H1 (cell line): ENCODE measurements at places on chromosomes 16 and 17.

DNA sequence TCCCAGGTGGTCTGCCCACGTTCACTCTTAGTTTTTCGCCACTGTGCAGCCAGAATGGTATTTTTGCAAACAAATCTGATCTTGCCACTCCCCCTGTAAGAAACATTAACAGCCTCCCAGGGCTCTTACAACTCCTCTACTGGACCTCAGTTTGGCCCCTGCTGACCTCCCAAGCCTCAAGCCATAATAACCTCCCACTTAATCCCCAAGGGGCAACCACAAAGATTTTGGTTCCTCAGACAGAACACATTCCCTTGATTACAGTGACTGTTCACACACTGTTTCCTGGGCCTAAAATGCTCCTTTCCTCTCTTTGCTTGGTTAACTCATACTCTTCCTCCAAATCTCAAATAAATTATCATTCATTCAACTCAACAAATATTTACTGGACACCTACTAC, 21.5 kb upstream of the CD300E start:
- no peak for DNase-seq

DNA sequence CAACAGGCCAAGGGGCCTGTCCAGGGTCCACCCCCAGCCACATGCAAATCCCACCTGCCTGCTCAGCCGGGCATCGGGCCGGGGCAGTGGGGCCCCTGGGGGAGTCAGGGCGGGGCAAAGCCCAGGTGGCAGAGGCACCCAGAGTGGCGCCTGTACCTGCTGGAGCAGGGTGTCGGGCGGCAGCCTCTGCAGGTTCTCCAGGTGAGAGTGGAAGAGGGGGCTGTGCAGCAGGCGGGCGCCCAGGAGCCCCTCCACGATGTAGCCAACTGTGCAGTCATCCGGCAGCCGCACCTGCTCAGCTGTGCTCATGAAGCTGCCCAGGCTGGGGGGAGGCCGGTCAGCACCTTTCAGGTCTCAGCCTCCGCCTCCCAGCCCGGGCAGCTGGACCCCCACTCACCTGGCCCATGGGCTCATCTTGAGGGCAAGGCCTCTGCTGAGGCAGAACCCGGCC, 2.1 kb downstream of the RFNG start:
- DNase-seq: no peak

DNA sequence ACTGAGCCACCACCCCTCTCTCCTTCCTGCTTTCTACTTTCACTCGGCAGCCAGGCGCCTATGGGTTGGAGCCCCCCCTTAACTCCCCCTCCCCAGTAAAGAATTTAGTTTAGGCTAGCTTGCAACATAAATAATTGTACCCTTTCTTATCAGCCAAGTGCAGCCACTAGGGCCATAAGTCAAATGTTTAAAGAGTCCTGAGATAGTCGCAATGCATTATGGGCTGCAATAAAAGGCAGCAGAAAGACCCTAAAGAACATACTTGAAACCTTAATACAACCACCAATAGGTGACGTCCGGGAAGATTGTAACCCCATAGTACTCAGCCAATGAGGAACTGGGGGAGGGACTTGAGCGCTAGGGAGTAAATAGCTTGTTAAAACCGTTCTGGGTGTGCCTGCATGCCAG, 40.5 kb downstream of the C16orf82 start:
- no peak for DNase-seq

DNA sequence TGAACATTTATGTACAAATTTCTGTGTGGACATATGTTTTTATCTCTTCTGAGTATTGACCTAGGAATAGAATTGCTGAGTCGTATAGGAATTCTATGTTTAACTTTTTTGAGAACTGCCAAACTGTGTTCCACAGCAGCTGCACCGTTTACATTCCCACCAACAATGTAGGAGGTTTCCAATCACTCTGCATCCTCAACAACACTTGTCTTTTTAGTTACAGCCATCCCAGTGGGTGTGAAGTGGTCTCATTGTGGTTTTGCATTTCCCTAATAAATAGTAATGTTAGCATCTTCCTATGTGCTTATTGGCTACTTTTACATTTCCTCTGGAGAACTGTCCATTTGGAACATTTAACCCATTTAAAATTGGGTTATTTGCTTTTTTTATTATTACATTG, 36.6 kb upstream of the NACA2 start:
- no peak for DNase-seq

GRCh38 chr17:40076591-40076990, 13.8 kb downstream of the THRA start:
- no peak for DNase-seq

DNA sequence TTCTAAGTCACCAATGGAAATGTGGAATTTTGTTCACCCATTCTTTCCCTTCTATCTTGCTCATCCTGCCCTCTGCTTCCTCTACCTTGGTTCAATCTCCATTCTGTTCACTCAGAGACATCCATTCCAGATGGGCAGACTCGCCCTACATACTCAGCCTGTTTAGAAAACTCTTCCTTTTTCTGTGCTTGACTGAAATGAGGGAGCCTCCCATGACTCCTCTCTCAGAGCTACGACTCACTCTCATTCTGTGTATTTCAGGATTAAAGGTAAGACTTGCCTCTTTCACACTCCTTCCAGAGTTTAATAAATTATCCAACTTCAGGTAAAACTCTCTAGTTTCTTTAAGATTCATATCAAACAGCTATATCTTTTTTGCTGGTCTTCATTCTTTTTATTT, 182.8 kb downstream of the HS3ST3A1 start:
- no peak for DNase-seq

GRCh38 chr16:19697756-19698318, 20.2 kb downstream of the KNOP1 start:
- DNase-seq: no peak

- no peak for DNase-seq
Measured at GRCh38 chr17:6548578-6549330, 7.6 kb downstream of the PITPNM3 start.

DNA sequence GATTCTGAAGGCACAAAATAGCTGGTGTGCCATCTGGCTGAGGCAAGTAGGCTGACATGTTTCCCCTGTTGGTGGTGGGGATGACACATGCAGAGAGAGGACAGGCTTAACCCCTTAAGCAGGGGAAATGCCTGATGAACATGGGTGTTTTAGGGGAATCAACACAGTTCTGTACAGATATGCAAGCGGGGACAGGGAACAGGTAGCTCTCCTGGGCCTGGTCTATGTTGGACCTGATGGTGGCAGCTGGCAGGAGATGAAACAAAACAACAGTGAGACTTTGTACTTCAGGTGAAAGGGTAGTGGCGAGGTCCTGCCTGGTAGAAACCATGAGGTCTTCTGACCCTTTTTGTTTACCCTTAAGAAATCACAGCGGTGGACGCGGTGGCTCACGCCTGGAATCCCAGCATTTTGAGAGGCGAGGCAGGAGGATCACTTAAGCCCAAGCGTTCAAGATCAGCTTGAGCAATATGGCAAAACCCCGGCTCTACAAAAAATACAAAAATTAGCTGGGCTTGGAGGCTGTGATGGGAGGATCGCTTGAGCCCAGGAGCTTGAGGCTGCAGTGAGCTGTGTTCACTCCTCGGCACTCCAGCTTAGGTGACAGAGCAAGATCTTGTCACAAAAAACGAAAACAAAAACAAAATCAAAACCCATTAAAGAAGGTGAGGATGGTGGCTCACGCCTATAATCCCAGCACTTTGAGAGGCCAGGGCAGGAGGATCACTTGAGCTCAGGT, 10.5 kb downstream of the OR1F1 start:
- no peak for DNase-seq

GRCh38 chr17:18070861-18071340, 16.8 kb upstream of the DRG2 start:
- DNase-seq: no peak

GRCh38 chr17:2909846-2910234, 113.6 kb downstream of the RAP1GAP2 start:
- DNase-seq: no peak

GRCh38 chr16:14505846-14506245, 124.2 kb downstream of the PARN start:
- DNase-seq: no peak

- DNase-seq: no peak
Measured at GRCh38 chr16:56354016-56354415, 71.3 kb downstream of the AMFR start.

- no peak for DNase-seq
Measured at GRCh38 chr17:66344473-66344872, 42.1 kb downstream of the PRKCA start.

GRCh38 chr17:8898126-8898525, 30.7 kb upstream of the PIK3R6 start:
- DNase-seq: no peak

- no peak for DNase-seq
Measured at GRCh38 chr17:73010414-73010813, 82.1 kb downstream of the SLC39A11 start.

DNA sequence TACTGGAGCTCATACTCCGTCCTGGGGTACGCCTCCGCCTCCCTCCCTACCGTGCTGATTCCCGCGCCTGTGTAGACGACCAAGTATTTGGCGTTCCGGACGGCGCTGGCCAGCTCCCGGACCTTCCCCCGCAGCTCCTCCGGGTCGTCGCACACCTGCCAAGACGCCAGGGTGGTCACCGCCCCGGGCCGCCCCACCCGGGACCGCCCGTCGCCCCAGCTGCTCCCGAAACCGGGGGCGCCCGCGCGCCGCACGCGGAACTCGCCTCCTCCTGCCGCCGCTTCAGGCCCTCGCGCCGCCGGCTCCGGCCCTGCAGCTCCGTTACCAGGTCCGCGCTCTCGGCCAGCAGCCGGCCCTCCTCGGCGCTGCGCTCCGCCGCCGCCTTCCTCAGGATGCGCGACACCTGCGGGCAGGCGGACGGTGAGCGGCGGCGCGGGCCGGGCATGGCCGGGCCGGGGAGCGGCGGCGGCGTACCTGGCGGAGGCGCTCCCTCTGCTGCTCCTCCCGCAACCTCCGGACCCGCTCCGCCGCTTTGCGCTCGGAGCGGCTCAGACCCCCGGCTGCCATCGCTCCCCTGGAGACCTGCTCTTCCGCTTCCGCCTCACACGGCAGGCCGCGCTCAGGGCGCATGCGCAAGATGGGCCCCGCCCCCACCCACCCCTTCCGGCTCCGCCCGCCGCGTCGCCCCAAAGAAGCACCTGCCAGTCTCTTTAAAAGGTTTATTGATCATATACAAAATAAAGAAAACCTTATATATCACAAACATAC, at the start of gene SIRT7:
TSS of gene SIRT7 (minus strand) at position 612 of the 768 bp plus-strand sequence. CDS start at position 567, 45 bp downstream.
- DNase-seq: no peak

DNA sequence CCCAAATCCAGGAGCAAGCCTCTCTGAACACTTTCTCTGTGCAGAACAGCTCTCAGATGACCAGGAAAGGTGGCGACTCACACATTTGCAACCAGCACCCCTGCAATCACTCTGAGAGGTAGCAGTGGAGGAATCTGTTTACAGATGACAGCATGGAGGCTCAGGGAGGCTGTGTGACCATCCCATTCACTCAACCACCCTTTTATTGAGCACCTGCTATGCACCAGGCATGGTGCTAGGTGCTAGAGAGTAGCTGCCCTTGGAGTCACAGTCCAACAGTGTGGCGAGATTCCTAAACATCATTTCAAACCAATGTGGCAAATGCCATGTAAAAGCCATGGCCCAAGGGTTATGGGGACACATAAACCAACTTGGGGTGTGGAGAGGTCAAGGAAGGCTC, 1.5 kb upstream of the ITGB4 start:
- DNase-seq: no peak

GRCh38 chr17:2092253-2092652, 37.4 kb downstream of the HIC1 start:
- DNase-seq: no peak

GRCh38 chr17:81080019-81080418, 45.1 kb downstream of the BAIAP2 start:
- no peak for DNase-seq

DNA sequence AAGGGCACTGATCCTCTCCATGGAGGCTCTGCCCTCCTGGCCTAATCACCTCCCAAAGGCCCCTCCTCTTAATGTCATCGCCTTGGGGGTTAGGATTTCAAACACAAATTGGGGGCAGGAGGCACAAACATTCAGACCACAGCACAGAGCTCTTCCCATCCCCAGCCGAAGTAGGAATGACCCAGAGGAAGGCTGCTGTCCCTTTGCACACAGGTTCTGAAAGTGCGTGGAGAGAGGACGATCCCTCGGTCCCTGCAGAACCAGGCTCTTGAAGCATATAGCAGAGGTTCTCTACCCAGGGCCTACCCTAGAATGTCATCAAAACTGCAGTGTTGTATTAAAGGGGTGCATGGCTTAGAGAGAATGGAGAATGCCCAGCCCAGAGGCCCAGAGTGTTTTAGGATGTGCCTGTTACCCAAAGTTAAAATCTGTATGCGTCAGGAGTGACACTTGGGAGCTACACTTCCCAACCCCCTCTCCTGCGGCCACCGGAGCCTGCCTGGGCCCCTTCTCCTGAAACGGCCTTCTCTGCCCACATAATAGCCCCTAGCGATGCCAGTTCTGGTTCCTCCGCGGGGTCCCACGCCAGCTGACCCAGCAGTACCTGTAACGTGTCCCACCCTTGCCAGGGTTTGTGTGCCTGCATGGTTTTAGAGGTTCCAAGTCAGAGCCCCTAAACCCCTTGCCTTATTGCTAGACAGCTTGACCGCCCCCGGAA, 159.5 kb upstream of the CACNG5 start:
- no peak for DNase-seq

DNA sequence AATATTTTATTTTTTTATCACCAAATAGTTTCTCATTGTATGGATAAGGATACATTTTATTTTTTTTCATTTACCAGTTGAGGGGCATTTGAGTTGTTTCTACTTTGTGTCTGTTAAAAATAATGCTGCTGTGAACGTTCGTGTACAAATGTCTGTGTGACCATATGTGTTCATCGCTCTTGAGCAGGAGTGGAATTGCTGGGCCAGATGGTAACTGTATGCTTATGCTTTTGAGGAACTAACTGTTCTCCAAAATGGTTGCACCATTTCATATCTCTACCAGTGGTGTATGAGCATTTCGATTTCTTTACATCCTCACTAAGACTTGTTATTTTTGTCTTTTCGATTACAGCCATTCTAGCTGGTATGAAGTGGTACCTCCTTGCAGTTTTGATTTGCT, 212.5 kb upstream of the N4BP1 start:
- DNase-seq: no peak

DNA sequence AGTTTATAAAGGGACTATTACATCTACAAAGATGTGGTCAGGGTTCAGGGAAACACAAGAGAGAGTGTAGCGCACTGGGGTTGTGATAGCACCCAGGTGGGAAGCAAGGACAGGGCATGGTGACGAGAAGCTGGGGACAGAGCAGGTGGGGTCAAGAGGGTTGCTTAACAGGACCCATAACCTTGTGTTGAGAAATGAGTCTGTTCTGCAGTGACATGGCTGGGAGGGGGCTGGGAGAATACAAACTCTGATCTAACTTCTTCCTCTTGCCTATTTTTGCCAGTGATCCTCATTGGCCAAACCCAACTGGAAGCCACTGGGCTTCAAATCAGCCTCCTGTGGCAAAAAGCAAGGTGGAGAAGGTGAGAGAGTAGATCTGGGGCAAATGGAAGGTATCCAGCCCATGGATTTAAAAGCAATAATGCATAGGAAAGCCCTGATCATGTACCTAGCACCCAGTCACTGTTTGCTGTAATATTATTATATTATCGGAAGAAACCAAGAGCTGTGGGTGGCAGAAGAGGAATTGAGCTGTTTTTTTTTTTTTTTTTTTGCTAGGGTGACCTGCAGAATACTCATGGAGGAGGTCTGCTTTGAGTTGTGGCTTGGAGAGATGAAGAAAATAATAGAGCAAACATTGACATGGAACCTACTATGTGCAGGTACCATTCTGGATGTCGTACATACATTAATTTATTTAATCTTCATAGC, 76.9 kb upstream of the ZFHX3 start:
- no peak for DNase-seq

- DNase-seq: no peak
Measured at GRCh38 chr17:65523853-65524664, 37.4 kb downstream of the AXIN2 start.
